ENCODE measurements at places on chromosomes 2 and 18.

DNA sequence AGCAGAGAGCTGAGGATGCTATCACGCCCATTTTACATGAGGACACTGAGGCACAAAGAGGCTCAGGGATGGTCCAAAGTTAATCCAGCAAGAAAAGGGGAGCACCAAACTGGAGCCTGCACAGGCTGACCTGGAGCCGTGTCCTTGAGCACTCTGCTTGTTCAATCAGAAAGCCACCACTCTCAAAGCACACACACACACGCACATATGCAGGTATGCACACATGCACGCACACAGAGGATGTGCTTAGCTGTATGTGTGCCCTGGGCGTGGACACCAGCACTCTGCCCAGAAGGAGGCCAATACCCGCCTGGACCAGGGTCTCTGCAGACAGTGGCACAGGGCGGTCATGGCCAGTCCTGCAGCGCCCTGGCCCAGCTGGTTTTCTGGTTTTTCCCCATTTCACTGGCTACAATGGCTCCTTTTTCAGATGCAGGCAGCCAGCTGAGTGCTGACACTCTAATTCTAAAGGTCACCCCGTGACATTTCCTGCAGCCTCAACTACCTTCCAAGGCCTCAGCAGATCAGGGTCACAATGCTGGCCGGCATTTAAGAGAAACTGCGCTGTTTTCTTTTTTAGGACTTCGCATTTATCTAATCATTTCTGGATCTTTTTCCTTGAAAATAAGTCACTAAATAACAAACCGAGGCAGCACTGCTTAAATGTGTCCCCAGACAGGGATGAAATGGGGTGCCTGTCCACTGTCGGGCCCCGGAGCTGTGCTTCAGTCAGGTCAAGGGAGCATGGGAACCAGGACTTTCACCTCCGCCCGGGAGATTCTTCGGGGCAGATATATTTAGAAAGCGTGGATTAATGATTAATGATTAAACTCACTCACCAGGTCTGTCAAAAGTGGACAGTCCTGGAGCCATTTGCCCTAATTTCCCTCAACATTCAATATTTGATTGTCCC is 104.5 kb downstream of the HDAC4 start:
- DNase-seq, result no peak

GRCh38 chr2:16952368-16952767 is 286.7 kb upstream of the CYRIA start:
- no peak for DNase-seq

DNA sequence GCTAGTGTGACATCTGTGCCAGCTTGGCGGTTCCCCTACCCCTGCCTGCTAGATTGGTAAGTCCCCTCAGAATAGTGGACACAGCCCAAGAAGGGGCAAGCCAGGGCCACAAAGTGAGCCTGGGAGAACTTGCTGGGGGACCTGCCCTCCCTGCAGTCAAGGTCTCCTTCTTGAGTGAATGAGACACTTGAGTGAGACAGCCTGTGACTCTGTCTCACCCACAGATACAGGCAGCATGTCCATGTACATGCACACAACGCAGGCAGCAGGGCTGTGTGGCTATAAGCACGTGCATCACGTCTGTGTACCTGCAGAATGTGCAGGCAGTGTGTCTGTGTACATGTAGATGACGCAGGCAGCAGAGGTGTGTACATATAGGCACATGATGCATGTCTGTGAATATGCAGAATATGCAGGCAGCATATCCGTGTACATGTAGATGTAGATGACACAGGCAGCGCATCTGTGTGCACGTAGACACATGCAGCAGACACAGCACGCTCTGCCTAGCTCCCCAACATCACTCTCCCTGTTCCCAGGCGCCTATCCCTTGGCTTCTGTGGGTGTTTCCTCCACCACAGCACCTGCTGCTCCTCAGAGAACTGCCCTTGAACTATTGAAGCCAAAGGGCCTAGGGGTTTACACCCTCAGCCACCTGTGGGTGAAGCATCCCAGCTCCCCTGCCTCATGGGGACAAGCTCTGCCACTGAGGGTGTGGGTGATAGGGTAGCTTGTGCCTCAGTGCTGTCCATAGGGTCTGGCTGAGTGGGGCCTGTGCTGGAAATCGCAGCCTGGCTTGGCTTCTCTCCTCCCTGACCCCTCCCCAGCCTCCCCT is 147.2 kb upstream of the TWIST2 start:
- no peak for DNase-seq

- no peak for DNase-seq
Observed at GRCh38 chr2:218998414-218999002, 5.3 kb upstream of the CRYBA2 start.

DNA sequence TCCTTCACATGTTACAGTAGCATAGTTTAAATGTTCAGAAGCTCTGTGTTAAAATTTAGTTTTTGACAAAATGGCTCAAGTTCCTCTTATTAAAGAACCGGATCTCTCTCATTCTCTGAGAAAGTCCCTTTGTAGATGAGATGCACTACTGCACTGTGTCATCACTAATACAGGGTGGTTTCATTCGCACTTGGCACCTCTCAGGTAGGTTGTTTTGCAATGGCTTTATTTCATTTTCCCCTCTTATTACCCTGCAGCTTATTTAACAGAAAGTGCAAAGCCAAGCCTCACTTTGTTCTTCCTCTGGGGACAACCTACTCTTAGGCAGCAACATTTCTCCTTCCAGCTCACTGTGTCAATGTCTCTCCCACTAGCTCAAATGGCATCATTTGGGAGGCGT is 185.1 kb downstream of the DLGAP1 start:
- no peak for DNase-seq

GRCh38 chr2:28801726-28802125 is 8.9 kb upstream of the SPDYA start:
- DNase-seq, result no peak

DNA sequence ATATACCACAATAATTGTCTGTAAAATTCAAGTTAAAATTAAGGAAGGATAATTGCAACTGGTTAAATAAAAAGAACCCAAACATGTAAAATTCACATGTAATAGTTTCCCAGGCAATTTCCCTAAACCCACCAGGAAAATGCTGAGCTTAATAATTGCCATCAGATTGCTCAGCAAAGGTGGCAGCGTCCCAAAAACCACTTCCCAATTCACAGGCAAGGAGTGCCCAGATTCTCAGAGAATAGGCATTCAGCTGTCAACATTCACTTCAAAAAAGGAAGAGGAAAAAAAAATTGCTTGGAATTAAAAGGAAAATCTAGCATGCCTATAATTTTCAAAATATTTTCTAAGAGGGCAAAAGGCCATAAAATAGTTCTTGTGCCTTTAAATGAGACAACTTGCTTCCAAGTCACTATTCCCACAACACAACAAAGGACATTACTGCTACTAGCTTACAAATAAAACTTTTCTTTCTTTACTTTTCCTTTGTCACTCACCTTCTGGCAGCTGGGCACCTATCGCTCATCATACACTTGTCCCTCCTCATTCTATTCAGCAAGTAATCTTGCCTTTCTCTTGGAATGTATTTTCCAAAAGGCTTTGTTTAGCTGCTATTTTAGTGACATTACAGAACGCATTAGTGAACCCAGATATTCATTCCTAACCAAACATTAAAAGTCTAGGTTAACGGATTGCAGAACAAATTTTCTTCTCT is 15.2 kb downstream of the SRBD1 start:
- peak; percentile 64 for DNase-seq

DNA sequence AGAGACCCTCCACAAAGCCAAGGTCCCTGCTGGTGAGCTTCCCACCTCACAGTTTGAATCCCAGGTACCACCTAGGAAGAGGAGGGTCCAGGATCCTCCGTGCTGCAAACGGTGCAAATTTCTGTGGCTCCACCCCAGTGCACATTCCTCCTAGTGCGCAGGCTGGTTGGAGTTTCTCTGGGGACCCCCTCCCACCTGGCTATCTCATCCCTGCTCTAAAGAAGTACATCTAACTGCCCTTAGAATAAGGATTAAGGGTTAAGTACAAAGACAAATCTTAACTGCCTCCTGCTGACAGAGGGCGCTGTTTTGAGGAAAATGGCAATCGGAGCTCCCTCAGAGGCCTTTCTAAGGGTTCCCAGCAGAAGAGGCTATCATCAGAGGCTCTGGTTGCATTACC is 109.6 kb upstream of the FSIP2 start:
- no peak for DNase-seq

GRCh38 chr2:38619458-38620164 is 16.9 kb upstream of the HNRNPLL start:
- no peak for DNase-seq

DNA sequence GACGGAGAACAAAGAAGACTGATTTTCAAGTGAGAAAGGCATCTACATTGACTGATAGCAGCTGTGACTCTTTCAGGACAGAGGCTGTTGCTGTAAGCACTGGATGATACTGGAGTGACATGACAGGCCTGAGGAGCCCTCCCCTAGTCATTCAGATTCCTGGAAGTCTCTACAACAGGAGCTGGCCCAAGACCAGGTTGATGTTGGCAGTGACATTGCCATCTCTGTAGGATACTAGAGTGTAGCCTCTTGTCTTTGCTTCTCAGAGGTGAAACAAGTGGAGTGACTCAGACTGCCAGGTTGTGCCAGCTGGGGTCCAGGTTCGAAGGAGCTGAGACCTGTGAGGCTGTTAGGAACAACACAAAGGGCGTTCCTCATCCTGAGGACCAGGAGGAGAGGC is 44.7 kb upstream of the SH3RF3 start:
- DNase-seq, result no peak

DNA sequence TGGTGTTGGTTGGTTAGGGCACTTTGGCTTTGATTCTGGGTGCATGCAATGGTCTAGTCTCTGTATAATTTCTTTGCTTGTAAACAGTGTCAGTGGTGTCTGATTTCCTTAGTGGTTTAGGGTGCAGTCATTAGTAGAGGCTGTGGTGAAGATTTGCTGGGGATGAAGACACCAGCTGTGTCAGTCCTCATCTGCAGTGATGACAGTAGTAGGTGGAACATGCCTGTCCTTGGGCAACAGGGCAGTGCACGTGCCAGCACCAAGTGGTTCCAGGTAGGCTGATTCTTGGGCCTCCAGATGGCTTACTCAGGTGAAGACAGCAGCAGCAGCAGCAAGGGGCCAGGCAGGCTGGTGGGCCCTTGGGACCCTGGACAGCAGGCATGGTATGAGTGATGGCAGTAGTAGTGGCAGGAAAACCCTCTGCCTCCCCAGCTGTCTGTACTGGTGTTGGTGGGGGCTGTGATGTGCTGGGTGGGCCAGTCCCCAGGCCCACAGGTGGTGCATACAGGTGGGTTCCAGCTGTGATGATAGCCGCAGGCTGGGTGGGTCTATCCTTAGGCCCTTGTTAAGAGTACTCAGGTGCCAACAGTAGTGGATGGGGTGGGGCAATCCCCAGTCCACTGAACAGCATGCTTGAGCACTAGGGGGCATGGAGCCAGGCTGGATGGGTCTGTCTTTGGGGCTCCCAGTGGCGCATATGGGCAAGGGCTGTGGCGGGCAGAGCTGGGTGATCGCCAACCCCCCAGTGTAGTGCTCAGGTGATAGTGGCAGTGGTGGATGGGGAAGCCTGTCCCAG is 140.7 kb upstream of the THUMPD2 start:
- no peak for DNase-seq

- no peak for DNase-seq
Observed at GRCh38 chr2:144115739-144116291, 404.1 kb downstream of the ZEB2 start.

- DNase-seq, result no peak
Observed at GRCh38 chr18:79622004-79622403, 57.6 kb upstream of the CTDP1 start.

DNA sequence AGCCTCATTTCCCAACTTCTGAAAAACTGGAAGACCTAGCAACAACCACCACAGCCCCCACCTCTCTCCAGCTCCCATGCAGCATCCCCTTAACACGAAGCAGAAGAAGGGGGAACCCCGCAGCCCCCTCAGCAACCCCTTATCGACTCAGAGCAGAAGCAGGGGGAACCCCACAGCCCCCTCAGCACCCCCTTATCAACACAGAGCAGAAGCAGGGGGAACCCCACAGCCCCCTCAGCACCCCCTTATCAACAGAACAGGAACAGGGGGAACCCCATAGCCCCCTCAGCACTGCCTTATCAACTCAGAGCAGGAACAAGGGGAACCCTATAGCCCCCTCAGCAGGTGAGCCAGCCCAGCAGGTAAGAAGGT is 6.7 kb downstream of the SLC66A2 start:
- no peak for DNase-seq

DNA sequence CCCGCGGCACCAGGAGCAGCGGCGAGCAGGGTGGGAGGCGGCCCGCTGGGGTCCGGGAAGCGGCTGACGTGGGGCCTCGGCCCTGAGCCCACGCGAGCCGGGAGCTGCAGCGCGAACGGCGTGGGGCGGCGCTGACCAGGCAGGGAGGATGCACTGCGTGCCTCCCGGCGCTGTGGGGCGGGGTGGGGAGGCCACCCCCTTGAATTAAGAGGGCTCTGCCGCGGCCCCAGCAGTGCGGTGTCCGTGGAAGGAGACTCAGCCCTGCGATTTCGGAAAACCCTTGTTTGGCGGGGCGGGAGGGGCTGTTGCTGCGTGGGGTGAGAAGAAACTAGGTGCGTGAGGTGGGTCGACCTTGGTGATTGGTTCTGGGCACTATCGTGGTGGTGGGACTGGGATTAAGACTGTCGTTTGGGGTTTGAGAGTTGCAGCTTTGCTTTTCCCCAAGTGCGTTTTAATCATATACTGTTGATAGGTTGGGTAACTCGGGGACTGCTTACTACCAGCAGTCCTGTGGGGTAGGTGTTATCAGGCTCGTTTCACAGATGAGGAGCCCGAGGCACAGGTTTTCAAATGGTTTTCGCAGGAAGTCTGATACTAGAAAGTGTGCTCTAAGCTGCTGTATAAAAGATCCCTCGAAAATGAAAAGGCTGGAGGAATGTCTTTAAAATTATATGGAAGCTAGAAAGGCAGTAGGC is 722 bp downstream of the ACSL3 start:
- DNase-seq, result no peak

DNA sequence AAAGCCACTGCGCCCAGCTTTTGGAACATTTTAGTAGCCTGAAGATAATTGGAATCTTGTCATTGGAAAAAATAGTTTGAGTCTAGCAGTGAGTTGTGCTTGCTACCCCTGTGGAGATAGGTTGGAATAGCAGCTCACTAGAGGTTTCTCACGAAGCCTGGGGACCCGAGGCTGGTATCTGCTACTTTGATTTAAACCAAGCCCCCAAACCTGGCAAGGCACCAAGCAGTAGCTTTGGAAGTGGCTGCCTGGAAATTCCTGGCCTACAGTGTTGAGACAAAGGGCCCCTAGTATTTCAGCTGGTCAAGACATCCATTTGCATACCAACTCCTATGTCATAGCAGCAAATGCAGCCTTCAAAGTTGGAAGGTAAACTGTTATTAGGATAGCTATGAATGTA is 42.1 kb downstream of the NOP58 start:
- DNase-seq, result no peak

DNA sequence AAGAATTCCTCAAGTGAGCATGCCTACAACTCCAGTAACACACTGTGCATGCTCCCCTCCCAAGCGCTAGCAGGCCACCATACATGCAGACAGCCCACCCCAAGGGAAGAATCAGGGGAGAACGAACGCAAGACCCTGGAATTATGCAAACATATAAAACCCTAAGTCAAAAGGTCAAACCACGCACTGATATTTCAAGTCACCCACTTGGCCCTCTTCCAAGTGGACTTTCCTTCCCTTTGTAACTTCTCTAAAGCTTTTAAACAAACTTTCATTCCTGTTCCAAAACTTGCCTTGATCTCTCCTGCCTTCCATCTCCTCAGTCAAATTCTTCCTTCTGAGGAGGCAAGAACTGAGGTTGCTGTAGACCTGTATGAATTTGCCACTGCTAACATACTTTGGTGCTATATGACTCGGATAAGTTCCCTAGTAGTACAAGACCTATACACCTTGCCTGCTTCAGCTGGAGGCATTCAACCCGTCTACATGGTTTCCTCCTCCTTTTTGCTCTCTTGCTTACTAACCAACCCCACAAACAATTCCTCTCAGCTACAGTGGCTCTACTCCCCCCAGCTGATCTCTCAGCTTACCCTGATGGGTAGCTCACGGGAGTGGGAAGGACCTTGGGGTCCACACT is 11.1 kb upstream of the RPIA start:
- no peak for DNase-seq

Measured in BJ (cell line).